Renal cortical epithelial cell (primary cell): ENCODE measurements at places on chromosomes 6 and 20.

DNA sequence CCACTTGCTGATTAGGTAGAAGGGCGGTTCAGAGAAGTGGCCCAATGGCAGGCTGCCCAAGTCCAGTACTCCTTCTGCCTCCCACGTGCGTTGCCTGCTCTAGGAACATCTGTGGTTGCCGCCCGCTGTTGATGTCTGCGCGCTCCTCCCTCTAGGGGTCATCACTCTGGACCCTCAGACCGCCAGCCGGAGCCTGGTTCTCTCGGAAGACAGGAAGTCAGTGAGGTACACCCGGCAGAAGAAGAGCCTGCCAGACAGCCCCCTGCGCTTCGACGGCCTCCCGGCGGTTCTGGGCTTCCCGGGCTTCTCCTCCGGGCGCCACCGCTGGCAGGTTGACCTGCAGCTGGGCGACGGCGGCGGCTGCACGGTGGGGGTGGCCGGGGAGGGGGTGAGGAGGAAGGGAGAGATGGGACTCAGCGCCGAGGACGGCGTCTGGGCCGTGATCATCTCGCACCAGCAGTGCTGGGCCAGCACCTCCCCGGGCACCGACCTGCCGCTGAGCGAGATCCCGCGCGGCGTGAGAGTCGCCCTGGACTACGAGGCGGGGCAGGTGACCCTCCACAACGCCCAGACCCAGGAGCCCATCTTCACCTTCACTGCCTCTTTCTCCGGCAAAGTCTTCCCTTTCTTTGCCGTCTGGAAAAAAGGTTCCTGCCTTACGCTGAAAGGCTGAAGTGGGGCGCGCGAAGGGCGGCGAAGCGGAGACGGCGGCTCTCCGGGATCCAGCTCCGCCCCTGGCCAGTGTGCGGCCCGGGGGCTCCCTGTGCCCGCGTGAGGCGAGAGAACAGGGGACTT is 8.5 kb downstream of the TRIM15 start:
- DNase-seq, result no peak

DNA sequence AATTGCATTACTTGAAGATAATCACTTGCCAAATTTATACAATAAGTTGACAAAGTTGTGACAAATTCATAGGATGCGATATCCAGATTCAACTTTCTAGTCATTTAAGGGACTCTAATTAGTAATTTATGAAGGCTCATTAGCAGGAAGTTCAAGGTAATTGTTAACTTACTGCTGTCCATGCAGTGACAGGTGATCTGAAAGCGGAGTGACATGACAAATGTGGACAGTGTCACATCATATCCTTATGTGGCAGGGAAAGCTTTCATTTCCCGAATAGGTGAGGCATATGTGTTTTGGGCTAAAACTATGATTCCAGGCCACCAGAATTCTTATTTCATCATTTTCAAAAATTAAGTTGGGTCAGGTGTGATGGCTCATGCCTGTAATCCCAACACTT is 115.9 kb upstream of the BMP2 start:
- no peak for DNase-seq

- peak; percentile 11 for DNase-seq
These were observed 386.4 kb upstream of the MMS22L start for GRCh38 chr6:97669191-97670031.

- DNase-seq, result peak; percentile 76
These were observed 56.8 kb downstream of the PREP start for GRCh38 chr6:105346052-105346451.

GRCh38 chr6:131065824-131066171 is 2.8 kb upstream of the EPB41L2 start:
- DNase-seq, result peak; percentile 26

DNA sequence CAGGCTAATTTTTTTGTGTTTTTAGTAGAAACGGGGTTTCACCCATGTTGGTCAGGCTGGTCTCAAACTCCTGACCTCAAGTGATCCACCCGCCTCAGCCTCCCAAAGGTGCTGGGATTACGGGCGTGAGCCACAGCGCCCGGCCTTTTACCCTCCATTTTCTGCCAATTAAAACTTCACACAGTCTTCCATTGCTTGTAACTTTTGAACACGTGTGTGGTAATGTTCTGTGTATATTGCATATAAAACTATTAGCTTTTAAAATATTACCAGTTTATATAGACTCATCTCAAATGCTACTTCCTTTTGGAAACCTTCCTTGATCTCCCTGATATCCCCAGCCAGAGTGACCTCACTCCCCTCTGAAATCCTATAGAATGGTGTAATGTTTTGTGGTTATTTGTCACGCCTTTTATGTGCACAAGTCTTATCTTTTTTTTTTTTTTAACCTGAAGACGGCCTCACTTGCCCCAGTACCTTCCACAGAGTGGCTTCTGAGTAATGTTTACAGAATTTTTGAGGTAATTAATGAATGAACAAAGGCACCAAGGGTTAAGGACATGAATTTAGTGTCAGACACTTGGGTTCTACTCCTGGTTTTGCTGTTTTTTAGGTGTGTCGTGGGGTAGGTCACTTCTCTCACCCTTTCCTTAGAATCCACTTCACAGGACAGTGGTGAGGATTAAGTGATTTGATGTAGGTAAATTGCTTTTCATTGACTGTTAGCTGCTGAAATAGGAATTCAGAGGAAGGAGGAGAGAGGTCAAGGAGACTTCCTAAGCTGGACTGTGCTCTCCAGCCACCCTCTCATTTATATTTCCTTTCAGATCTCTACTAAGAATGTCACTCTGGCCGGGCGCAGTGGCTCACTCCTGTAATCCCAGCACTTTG is 11.2 kb upstream of the MMP24 start:
- peak; percentile 78 for DNase-seq

- DNase-seq, result peak; percentile 4
These were observed 109.8 kb downstream of the CHD6 start for GRCh38 chr20:41508335-41508734.

DNA sequence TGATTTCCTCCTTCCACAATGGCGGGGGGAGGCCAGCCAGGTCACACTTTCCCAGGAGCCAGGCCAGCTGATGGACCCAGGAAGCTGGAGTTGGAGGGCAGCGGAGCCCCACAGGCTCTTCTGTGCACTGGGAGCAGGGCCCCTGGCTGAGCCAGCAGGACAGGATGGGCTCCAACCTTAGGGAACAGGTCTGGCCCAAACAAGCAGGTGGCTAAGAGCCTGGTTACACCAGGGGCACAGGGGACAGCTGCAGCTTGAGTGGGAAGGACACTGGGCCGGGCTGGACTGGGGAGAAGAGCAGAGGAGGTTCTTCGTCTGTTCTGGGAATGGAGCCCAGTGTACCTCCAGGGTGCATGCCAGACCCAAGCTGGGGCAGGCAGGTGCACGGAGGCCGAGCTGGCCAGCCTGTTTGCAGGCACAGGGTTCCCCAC is 102.3 kb downstream of the DLL1 start:
- DNase-seq, result no peak
